ENCODE measurements at places on chromosomes 2 and 18.
A peak's percentile ranks its signal among the peaks of the same experiment; 100 is the strongest.

DNA sequence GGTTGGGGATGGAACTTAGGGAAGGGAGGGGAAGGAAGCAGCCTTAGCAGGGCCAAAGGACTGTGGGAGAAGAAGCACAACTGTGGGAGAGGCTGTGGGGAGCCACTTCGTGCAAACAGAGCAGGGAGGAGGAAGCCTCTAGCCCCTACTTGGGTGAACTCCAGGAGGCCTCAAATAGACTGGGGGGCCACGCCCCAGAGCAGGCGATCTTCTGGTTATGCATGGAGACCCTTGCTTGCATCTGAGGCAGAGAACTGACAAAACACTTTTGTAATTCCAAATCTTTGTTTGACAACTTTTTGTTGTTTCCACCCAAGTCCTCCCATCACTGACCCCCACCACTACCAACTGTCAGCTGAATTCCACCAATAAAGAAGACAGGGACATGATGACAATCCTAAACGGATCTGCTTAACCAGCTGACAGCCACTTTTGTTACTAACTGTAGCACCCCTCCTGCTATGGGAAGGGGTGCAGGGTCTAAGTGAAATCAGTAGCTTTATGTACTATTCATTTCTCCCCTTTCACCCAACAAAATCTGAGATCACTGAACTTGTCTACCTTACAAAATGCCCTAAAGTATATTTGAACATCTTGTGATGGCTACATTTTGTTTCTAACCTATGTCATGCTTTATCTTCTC, 80.5 kb upstream of the CPO start:
- no peak for DNase-seq

DNA sequence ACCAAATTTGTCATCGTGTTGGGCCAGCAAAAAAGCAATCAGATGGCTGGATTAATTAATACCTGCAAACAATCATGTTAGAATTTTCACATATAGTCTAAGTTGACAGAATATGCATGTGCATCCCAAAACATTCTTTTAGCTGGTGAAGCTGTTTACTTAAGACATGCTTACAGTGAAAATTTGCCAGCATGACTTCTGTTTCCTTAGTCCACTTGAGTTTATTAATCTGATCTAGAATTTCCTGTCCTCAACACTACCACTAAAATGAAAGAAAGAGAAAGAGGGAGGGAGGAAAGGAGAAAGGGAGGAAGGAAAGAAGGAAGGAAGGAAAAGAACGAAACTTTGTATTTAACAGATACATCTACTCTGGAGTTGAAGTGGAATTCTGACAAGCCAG, 2109.9 kb upstream of the PIK3C3 start:
- DNase-seq: no peak

GRCh38 chr2:25701801-25702200, 28.4 kb upstream of the DTNB start:
- no peak for DNase-seq

GRCh38 chr18:59837586-59837985, 62.2 kb upstream of the PMAIP1 start:
- peak; percentile 58 for DNase-seq

GRCh38 chr2:233474308-233475160, 92.0 kb downstream of the USP40 start:
- DNase-seq: no peak

DNA sequence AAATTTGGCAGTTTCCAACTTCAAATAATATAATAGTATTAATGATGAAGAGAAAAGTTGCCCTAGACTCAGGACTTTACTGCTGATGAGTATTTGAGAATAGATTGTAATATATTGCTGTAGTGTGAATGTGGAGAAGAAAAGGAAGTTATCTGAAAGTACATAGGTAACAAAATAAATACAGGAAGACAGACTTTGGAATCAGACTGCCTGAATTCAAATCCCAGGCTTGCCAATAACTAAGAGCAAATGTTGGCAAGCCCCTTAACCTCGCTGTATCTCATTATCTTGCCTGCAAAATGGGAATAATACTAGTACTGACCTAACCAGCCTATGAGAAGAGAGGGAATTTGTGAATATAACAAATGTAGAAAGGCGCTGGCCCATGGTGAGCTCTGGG, 765.2 kb upstream of the ID2 start:
- DNase-seq: no peak

DNA sequence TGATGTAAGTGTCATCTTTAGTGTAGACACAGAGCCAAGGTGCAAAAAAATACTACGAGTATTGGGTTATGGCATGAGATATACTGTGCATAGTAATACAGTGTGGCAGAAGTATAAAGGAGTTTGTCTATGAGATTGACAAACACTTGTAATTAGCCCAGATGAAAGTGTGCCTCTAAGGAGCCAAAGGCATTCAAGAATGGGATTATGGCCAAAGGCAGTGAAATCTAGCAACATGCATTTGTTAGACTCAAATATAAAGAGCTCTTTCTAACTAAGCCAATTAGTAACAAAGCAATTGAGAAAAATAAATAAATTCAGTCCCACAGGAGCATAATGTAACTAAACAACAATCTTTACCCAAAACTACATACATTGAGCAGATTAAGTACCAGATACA, 1761.8 kb downstream of the SUCLG1 start:
- DNase-seq: no peak

DNA sequence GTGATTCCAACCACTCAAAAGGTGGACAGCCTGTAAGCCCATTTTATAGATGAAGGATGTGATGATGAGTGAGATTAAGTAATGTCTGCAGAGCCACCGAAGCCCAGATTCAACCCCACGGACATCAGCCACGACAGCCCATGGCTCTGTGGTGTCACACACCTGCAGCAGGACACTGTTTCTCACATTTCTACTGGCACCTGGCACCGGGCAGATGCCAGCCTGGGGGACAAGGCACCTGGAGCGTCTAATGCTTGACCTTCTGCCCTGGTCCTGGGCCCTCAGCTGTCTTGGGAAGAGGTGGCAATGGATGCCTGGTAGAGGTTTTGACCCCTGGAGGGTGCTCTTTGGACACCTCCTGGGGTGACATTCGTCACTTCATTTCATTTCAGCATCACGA, 176.3 kb downstream of the ANAPC1 start:
- no peak for DNase-seq

- no peak for DNase-seq
These were observed 580.0 kb downstream of the RNF144A start for GRCh38 chr2:7497178-7497577.

DNA sequence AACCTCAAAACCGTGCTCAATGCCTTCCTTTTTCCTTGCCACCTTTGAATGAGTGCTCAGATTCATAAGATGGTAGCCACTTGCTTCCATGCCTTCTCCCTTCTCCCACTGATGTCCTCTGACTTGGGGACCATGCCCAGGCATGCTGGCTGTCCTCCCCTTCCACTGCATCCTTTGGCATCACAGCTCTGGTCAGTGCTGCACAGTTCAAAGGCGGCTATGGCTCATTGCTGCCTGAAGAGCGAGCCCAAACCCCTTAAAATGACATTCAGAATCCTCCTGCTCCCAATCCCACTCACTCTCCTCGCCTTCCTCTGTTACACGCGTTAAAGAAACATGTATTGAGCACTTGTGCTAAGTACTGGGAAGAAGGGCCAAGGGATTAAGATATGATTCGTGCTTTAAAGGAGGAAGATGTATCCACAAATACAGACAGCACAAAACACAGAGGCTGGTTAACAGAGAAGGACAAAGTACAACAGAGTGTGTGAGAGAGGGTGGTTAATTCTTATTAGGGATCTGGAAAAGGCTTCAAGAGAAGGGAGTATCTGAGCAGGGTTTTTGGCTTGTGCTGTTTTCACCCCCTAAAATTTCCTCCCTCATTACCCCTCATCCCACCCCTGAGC, 81.8 kb downstream of the CERKL start:
- no peak for DNase-seq

DNA sequence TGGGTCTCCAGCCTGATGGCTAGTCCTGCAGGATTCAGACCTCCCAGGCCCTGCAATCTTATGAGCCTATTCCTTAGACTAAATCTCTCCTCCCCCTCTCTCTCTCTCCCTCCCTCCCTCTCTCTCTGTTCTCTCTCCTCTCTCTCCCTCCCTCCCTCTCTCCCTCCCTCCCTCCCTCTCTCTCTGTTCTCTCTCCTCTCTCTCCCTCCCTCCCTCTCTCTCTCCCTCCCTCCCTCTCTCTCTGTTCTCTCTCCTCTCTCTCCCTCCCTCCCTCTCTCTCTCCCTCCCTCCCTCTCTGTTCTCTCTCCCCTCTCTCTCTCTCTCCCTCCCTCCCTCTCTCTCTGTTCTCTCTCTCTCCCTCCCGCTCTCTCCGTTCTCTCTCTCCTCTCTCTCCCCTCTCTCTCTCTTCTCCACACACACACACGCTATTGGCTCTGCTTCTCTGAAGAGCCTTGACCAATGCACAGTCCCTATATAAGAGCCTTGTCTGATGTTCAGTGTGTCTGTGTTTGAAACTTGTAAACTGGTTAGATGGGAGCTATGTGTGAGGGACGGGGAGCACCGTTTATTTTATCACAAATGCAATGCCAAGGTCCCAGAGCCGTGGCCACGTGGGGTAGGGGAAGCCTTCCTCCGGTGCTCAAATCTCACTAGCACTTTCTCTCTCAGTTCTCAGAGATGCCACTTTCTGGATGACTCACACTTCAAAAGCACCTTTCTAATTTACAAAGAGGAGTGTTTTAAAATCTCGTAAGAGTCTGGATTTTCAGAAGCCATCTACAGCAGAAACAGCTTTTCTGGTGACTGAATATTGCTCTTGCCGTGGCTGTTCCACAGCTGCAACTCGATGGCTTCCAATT, 9.4 kb upstream of the PRLH start:
- DNase-seq: peak; percentile 10

DNA sequence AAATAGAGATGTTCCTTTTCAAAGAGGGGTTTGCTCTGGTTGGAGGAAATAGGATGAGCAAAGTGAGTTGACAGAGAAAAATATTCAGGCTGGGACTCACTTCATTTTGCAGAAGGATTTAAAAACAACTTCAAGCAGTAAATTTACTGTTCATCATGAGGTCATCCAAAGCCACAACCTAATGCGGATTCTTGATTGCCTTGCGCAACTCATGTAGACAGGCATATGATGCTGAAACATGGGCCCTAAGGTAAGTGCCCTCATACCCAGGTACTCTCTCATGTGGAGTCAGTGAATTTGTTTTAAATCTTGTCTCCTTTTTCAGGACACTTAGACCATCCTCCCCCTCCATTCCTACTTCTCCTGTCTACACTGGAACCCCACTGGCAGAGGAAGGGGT, 51.9 kb upstream of the LYPD1 start:
- DNase-seq: no peak

GRCh38 chr2:6184532-6185292, 492.5 kb downstream of the SOX11 start:
- no peak for DNase-seq

DNA sequence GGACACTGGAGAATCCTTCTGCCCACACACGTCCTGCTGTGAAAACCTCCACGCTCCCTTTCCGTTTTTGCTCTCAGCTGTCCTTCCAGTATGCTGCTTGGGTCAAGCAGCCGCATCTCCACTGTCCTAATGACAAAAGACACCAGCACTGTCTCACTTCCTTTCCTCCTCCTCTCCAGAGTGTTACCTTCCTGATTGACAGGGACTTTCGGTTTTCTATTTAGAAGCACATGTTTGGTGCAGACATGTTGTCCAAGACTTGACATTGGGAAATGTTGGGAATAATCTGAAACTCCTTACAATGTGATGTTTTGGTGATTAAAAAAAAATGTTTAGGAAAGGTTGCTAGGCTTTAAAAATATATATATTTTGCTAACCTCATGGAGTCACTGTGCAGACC, 226.6 kb downstream of the FAM210A start:
- no peak for DNase-seq
